ENCODE measurements at places on chromosomes 12 and 14.

GRCh38 chr14:102213984-102214658 lies 74.4 kb downstream of the WDR20 start:
- DNase-seq = no peak

GRCh38 chr12:128381946-128382345 lies 115.0 kb downstream of the TMEM132C start:
- no peak for DNase-seq

GRCh38 chr12:608413-608812 lies 54.8 kb downstream of the NINJ2 start:
- no peak for DNase-seq

DNA sequence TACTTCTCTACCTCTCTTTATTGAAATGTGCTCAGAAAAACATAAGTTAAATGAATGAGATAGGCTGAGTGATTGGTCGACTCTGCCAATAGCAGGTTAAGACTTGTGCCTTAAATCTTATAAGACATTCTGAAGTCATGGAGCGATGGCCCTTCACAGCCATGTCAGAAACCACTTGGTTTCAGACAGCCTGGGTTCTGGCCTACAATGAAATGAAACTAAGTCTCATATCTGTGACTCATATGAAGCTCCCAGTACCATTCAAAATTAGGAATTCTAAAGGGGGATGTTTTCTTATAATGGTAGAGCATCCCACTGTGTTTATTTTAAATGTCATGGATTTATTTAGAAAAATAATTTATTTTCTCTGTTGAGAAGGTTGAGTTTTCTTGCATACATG lies 42.6 kb downstream of the PLXNC1 start:
- DNase-seq = no peak

DNA sequence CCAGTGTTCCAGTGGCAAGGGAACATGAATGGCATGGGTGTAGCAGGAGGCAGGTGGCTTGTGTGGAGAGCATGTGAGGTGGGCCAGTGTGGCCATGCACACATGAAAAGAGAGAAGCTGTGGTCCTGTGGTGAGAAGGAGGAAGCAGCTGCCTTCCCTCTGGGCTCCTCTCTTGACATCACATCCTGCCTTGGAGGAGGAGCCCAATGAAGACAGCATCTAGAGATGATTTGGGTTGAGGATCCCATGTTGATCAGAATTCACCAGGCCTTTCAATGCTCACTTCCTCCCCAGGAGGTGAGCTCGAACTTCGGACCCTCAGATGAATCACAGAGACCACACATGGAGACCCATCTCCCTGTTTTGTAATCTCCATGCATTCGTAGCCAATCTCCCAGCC lies 82.6 kb downstream of the LRRC74A start:
- peak; percentile 81 for DNase-seq

DNA sequence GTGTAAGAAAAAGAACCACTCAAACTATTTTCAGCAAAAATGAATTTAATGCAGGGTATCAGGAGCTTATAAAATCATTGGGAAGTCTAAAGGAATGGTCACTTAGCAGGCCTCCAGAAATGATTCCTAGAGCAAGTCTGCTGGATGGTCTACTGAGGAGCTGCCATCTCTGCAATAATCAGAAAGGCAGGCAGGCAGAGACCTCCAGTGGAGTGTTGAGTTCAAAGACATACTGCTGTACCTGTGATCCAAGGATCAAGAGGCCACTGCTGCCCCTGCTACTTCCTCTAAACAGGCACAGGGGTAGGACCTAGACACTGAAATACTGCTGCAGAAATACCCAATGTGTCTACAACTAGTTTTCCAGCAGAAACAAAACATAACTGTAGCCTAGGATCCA lies 14.5 kb upstream of the KICS2 start:
- DNase-seq = no peak

DNA sequence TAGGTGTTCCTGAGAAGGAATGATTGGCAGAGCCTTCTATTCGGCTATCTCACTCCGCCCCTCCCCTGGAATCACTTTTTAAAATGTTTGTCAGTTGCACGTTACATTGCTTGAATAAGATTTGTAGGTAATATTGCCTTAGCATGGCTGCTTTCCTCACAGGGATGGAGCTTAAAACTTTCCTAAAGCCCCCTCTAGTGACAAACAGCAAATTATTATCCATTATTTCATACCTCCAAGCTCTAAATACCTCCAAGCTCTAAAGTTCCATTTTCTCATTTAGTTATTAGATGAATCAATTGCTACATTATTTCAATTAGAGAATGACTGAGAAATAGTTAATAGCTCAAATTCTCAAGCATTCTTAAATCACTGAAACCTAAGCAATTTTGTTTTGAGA lies 5.1 kb upstream of the SPATA7 start:
- DNase-seq = no peak

DNA sequence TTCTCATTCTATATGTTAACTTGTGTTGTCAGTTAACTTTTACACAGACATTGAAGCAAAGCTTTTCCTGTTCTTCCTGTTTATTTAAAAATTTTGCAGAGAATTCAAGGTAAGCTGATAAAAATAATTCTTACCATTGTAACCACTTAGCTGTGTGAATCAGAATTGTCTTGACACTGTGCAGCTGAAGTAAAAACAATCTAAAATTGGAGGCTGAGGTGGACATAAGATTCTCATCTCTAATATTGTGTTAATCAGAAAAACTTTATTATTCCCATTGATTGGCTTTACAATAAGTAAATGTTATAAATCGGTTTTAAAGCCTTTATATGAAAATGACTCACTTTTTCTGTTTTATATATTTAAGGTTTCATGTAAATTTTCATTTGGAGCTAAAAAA lies 240.3 kb upstream of the PLEKHG7 start:
- DNase-seq = no peak

DNA sequence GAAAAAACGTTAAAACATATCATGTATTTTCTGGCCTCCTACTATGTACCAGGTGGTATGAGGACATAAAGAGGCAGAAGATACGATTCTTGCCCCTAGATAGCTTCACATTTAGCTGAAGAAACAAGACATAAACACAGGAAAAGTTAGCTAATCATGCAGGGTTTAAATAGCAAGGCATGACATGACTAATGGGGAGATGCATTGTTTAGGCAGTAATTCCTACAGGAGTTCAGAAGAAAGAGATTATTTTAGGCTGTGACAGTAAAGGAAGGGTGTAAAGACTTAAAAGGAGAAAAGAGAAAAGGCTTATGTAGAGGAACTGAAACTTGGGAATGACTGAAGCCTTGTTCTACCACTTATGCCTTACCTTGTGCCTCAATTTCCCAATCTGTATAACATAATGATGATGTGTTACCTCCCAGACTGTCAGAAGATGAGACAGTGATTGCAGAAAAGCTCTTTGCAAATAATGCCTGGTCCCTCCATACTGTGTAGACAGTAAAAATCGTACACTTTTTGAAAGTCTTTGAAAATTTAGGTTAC lies 44.4 kb downstream of the PRKCH start:
- DNase-seq = no peak

GRCh38 chr14:61628016-61628725 lies 67.1 kb upstream of the HIF1A start:
- DNase-seq = no peak

DNA sequence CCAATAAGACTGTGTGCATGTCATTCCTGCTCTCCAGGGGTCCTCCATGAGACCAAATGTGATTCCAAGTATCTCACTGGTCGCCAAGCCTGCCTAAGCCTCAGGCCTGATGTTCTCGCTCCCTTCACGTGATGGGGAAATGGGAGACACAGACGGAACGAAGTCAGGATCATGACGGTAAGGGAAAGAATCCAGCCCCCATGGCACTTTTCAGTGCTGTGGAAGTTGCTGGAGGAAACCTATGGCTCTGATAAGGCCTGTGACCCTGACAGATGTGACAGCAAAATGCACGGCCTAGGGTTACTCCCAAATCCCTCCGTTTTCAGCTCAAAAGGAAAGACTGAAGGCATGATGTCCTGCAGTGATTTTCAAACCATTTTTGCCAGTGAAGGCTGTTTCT lies 184.9 kb downstream of the CALM1 start:
- DNase-seq = no peak

DNA sequence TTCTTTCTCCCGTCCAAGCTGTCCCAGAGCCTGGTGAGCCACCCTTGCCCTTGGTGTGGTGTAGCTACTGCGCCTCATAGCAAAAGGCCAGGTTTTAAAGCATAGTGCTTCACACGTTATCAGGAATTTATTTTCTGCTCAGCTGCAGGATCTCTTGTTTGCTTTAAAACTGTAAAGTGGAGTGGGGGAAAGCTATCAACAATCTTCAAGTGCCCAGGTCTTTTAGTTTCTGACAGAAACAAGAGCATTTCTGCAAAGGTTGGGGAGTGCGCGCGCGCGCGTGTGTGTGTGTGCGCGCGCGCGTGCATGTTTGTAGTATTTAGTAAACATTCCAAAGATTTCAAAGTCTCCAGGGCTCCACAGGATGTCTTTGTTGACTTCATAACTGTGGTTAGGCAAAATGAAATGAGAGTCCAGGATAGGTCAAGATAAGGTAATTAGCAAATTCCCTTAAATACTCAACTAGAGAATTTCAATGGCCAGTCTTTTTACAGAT lies 45.5 kb downstream of the EML1 start:
- no peak for DNase-seq

- DNase-seq = no peak
Measured at GRCh38 chr14:29062976-29063375, 296.4 kb downstream of the FOXG1 start.

DNA sequence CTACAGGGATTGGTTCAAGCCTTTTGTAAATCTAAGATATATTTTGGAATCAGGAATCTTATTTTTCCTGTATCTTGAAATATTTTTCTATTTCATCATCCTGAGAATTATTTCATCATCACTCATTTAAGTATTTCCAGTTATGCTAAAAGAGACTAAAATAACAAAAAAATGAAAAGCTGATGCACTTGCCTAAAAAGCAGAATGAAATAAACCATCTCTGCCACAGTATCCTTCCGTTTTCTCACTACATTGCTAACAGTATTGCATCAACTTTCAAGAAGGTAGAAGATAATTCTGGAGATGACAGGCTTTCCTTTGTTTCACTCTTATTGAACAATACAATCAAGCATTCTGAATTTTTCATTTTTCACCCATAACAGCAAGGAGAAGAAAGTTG lies 31.1 kb upstream of the EIF5 start:
- no peak for DNase-seq

- DNase-seq = no peak
Measured at GRCh38 chr12:27998170-27998569, 25.6 kb upstream of the PTHLH start.

GRCh38 chr12:8661751-8662150 lies 875 bp downstream of the MFAP5 start:
- no peak for DNase-seq

GRCh38 chr12:26845057-26845666 lies 12.2 kb upstream of the ITPR2 start:
- peak; percentile 27 for DNase-seq

DNA sequence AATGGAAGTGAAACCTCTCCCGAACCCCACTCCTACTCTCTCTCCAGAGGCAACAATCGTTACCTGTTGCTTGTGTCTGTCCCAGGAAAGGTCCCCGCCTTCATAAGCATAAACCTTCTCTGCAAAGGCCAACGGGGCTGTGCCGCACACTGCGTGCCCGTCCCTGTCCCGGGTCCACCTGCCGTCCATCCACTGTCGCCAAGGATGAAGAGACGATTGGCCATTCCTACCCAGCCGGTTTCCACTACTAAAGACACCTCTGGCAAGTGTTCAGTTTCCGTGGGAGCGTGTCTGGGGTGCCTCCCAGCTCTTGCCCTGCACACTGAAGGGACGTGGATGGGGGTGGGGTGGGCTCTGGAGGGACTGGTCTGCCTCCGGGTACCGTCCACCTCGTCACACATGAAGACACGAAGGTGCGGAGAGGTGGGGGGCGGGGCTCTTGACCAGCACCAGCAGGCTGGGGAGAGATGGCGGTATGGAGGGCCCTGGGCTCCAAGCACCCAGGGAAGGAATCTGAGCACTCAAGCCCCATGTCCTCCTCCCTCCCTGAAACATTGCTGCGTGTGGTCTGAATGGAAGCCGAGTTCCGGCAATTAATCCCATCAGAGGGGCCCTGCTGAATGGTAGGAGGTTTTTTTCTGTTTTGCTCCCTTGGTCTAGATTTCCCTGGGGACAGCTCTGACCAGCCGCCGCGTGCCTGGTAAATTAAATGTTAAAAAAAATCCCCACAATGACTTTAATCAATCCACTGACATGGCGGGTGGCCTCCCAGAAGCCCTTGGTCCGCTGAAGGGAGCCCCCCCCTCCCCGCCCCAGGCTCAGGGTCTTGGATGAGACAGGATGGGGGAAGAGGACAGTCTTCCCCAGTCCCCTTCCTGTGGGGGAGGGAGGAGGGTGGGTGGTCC lies 4.1 kb upstream of the KIF26A start:
- DNase-seq = peak; percentile 12

DNA sequence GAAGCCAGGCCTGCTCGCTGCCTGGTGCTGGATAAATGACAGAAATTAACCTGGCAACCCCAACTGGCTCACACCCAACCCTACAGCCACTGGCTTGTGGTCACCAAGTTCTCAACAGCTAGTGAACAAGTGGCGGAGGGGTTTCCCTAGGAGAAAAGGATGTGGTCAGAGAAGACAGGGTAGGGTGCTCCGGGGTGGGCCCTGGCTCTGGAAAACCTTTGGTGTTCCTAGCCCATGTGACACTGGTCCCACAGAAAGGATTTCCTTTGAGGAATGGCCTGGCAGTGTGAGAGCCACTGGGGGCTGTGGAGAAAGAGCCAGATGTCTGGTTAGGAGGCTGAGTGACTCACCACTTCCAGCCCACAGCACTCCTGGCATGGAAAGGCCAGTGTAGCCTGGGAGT lies 8.7 kb downstream of the SYNE3 start:
- no peak for DNase-seq

DNA sequence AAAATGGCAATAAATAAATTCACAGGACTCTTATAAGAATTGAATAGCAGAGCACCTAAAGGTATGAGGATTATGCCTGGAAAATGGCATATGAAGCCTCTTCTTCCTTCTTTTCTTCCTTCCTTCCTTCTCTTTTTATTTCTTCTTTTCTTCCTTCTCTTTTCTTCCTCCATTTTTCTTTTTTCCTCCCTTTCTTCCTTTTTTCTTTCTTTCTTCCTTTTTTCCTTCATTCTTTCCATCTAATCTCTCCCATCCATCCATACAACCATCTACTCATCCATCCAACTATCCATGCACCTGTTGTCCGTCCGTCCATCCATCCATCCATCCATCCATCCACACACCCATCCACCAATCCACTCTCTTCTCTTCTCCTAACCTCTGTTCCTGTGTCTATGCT lies 173.8 kb downstream of the TBX5 start:
- no peak for DNase-seq

DNA sequence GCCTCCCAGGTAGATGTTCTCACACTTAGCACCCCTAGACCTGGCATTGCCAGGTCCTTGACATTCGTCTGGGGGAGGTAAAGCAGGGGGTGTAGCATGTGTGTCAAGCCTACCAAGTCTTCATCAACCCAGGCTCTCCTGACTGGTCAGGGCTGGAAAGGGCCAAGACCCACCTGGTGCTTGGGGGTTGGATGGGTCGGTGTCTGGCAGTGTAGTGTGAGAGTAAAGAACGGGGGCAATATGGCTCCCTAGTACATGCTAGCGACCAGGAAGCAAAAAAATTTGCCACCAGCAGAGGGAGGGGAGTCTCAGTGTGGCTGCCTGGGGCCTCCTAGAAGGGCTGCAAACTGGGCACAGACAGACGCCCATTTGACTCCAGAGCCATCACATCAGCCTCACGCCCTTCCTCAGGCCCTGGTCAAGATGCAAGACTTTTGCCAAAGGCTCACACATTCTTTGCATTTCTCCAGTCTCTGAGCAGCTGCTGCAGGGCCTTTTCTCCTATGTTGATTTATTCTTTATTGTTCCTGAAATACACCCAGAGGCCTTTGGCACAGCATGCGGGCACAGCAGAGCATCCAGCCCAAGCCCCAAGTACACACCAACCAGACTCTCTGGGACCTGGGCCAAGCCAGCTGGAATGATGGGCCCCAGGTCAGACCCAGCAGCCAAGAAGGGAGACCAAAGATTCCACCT lies 38.3 kb upstream of the PNMA1 start:
- peak; percentile 57 for DNase-seq
